NB4 (cell line): ENCODE measurements at places on chromosomes 11 and 22.

DNA sequence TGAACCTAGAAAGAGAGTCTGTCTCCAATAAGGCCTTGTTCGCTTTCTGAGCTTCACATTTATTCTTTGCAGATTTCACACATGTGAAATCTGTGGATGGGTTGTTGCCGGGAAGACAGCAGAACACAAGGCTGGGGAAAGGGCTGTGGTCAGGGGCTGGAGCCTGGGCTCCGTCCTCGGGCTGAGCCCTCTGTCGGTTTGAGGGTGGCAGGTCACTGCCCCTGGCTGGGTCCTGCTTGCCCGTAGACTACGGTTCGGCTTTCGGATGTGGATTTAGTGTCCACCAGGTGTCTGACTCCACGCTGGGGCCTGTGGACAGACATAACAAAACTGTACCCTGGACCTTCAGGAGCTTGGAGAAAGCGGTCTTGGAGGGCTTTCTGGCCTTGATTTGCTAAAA, 117.0 kb upstream of the ALX4 start:
- DNase-seq: no peak

DNA sequence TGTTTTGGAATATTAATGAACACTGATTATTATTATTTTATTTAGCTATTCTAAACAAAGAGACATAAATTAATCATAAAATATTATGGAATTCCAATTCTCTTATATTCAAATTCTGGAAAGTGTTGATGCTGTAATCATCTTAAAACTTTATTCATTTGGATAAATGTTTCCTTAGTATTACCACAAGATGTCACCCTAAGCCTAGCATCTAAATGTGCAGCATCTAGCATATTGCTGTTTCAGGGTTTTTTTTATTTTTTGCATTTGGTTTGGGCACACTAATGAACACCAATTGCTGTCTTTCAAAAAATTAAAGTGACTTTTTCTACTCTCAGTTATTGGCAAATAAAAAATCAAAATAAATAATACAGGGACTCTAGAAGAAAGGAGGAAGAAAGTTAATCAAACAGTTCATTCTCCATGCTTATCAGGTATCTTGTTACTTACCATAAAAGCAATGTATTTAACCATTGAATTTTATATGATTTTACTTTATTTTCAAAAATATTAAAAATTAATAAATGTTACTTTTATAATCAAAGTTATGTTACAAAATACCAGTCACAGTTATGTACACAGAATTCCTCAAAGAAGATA, 31.8 kb downstream of the DLG2 start:
- DNase-seq: peak; percentile 68

DNA sequence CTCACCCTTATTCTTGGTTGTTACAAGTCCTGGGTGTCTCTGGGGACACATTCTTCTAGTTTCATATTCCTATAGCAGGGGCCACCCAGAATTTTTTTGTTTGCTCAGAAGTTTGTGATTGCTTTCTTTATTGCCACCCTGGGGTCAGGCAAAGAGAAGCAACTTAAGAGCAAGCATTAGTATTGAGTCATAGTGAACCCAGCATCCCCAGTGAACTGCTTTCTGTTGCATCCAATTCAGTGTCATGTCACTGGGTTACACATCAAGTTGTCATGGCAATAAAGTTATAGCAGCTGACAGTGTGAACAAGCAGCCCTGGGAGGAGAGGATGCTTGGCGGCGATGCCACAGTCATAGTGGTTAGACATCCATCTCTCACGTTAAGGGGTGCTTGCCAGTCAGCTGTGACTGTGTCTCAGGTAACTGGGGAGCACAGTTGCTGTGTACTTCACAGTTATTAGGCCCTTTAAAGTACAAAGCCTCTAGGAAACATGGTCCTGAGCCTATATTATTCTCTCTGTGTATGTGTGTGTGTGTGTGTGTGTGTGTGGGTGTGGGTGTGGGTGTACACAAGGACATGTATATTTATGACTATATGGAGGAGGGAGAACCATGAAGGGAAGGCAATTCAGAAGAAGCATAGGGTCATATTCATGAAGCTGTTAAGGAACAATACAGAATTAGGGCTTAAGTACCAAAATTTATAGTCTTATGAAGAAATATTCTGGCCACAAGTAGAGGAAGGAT, 52.5 kb downstream of the TRIM44 start:
- DNase-seq: no peak

DNA sequence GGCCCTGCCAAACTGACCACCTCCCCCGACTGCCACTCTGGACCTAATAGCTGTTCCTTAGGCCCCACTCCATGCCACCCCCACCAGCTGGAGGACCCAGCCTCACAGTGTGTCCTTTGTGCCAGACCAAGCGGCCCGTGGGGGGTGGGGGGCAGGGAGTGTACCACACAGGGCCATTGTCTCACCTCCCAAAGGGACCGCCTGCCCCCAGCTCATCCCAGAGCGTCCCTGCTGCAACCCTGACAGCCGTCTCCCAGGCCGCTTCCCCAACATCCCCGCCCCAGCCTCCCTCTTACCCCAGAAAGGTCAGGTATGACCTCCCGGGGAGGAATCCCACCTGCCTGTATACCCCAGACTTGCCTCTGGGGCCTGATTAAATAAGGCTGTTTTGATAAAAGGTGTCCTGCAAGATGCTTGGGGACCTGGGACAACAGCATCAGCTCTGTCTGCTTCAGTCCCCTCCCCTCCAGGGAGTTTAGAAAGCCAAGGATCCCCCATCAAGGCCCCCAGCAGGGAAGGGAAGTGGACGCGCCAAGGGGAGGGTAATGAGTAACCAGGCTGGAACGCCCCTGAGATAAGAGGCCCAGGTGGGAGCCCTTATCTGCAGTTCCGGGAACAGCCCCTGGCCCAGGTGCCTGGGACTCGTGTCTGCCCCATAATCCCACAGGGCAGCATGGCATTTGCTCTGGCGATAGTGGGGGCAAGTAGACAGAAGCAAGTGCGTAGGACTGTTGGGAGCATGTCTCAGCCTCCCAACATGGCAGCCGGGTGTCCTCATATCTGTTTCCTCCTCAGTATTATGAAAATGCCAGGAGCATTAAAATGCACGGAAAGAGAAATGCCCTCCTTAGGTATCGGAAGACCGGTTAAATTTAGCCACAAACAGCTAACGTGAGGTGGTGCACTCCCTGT, 9.0 kb downstream of the CDC42EP1 start:
- no peak for DNase-seq

GRCh38 chr11:86802601-86803051, 2.3 kb downstream of the PRSS23 start:
- peak; percentile 31 for DNase-seq

- DNase-seq: no peak
Measured at GRCh38 chr11:83191986-83192385, 1.5 kb upstream of the ANKRD42 start.

DNA sequence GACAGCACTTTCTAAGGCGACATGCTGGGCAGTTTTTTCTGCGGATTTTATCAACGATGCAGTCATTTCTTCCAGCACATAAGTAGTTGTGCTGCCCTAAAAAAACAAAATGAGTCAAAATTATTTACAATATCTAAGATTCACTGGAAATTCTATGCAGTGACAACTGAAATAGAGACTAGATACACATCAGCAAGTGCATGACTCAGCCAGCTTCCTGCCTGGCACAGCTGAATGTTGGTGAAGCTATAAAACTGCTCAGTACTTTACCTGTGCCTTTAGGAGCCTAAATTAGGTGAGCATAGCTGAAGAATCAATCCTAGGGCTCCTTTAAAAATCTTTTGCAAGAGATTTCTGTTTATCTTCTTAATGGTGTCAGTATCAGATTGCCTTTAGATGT, 37.8 kb downstream of the PGR start:
- DNase-seq: no peak

- no peak for DNase-seq
Measured at GRCh38 chr22:39725351-39726035, 154.9 kb downstream of the CACNA1I start.
